NCI-H69 (cell line): ENCODE measurements at places on chromosomes 4 and X.

- no peak for DNase-seq
These were observed 26.3 kb downstream of the EFHC2 start for GRCh38 chrX:44317181-44317580.

DNA sequence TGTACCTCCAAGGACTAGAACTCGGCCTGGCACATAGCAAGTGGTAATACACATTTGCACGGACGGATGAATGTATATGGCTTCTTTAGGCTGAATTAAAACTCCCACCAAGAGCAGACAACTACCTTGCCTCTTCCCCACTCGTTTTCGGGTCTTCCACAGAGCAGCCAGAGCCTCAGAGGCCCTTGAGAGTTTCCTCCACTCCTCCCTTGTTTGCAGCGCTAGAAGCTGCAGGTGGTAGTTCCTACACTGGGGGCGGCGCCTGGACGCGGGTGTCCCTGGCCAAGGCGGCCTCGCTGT, 10.2 kb upstream of the INTU start:
- DNase-seq = no peak

- no peak for DNase-seq
These were observed 23.0 kb upstream of the HPGD start for GRCh38 chr4:174545268-174545667.

- DNase-seq = peak; percentile 68
These were observed 807 bp downstream of the PGRMC1 start for GRCh38 chrX:119236623-119237561.

DNA sequence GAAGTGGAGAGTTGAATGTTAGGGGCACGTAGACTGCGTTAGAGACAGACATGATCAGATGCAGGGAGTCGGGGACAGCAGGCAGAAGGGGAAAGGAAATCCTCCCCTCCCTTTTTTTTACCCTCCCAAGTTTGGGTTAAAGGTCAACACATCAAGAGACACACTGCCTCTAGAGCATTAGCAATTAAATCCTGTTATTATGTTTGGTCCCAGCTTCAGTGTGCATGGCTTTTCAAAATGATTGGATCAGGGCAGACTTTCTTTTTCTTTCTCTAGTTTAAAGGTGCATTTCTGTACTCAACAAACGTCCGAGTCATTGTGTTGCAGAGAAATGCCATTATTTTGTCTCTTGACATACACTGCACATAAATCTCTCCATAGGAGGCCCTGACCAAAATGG, 63.9 kb downstream of the USP26 start:
- no peak for DNase-seq

DNA sequence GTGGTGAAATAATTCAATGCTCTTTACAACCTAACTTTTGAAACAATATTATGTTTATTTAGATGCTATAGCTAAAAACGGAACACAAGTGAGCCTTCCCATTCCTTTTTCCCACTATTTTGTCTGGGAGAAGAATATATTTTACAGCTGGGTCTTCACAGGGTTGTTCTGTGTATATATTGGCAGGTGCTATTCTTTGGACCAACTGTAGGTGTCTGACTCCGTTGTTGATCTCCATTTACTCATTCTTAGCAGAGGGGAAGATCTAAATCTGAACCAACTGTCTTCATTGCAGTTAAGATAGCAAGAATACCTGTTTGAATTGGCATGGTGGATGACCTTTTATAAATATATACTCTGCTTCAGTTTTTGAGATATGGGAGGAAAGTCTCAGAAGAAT, 257.4 kb downstream of the CFAP299 start:
- peak; percentile 27 for DNase-seq

GRCh38 chrX:2523911-2524310, 23.1 kb upstream of the DHRSX start:
- no peak for DNase-seq

DNA sequence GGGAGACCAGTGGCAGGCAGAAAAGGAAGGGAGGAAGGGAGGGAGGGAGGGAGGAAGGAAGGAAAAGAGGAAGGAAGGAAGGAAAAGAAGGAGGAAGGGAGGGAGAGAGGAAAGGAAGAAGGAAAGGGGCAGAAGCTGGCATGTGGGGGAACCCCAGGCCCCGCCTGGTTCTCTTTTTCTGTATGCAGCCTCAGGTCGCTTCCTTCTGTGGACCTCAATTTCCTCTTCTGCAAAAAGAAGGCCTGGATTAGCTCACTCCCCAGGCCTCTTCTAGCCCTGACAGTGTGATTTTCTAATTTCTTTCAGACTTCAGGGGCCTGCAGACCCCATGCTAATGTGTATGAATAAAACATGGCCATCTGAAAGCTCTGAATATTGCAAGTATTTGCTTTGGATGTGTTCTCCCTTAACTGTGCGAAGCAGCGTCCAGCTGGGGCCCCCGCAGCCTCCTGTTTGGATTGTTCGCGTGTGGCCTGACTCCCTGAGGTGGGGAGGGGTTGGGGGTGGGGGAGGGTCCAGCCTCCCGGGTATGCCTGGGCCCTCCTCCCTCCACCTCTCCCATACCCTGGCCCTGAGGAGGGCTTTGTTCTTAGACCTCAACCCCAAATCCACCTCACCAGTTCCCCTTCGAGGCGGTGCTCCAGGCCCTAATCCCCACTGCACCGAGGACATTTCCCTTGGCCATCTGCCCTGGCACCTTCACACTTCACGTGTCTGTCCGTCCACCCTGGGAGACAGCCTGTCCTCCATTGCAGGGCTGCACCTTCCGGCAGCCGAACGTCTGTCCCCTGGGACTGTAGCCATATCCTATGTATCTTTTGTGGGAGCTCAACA, 199.9 kb upstream of the ATP6AP2 start:
- peak; percentile 79 for DNase-seq

DNA sequence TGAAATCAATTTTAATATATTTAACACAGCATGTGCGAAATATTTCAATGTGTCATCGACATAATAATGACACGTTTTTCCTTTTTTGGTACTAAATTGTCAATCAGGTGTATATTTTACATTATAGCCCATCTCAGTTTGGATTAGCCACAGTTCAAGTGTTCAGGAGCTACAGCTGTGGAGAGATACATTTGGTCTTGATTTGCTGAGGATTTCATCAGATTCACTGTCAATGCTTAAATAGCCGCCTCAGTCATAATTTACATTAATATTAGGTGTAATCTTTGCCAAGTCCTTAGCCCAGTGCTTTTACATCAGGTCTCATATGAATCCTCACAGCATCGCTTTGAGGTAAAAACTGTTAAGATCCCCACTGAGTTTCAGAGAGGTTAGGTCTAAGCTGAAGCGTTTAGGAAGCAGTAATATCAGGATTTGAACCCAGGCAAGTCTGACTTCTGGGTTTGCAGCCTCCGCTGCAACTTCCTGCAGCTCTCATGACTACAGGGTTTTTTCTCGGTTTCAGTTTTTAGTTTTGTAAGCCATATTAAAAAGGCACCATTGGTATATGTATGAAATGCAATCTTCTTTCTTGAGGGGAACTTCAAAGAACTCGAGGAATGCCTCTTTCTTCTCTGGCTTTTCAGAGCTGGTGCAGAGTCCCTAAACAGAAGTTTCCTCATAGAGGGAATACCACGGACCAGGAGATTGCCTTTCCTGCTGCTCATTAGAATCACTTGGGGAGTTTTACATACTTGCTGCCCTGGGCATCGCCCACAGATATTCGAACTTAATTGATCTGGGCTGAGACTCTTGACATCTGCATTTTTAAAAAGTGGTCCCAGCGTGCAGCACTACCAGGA, 6.4 kb downstream of the MTM1 start:
- no peak for DNase-seq

- DNase-seq = no peak
These were observed 79.5 kb downstream of the MAGEB5 start for GRCh38 chrX:26295425-26295824.

DNA sequence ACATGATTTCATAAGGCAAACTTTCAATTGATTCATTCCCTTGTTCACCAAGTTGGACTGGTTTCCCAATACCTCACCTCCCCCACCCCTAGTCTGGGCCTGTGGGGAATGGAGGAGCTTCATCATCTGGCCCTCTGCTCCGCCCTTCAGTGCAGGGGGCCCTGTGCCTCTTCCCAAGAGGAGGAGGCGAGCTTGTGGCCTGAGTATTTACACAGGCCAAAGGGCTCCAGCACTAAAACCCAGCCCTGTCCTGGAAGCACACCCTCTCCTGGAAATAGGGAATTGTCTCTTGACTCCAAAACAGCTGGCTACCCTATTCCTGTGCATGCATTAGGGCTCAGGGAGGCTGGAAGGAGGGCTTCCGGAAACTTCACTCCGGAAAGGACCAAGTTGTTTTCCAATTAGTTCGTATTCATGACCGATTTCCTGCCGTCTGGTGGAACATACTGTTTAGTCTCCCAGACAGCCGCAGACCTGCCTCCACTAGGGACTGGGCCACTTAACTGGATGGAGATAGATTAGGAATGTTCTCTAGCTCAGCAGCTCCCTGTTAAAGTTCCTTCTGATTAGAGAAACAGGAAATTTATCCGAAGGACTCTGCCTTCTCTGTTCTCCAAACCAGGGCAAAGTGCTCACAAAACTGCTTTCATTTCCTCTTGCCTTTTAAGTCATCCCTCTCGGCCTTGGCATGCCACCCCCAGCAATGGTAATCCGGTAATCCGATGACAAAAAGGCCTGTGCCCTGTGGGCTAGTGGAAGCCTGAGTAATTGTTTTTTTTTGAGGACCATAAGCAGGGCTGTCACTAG, 5.8 kb downstream of the SRPX2 start:
- peak; percentile 78 for DNase-seq

GRCh38 chr4:681736-682451, 7.1 kb downstream of the SLC49A3 start:
- DNase-seq = peak; percentile 87

GRCh38 chrX:151982222-151982621, 7.7 kb upstream of the GABRE start:
- no peak for DNase-seq

DNA sequence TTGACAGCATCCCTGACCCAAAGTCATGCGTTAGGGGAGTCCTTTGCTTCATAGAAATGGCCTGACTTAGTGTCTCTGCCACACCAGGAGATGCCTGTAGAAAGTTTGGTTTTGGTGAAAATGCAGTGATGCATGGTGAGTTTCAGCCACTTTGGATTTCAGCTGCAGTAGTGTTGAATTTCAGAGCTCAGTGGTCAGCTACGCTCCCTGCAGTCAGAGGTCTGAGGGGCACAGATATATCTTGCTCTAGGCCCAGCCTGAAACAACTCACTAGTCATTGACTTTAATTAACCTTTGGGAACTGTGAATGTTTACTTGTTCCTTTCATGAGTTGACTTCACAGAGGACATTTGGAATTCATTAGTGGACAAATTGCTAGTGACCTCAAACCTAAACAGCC, 17.5 kb downstream of the RBMX2 start:
- DNase-seq = no peak

DNA sequence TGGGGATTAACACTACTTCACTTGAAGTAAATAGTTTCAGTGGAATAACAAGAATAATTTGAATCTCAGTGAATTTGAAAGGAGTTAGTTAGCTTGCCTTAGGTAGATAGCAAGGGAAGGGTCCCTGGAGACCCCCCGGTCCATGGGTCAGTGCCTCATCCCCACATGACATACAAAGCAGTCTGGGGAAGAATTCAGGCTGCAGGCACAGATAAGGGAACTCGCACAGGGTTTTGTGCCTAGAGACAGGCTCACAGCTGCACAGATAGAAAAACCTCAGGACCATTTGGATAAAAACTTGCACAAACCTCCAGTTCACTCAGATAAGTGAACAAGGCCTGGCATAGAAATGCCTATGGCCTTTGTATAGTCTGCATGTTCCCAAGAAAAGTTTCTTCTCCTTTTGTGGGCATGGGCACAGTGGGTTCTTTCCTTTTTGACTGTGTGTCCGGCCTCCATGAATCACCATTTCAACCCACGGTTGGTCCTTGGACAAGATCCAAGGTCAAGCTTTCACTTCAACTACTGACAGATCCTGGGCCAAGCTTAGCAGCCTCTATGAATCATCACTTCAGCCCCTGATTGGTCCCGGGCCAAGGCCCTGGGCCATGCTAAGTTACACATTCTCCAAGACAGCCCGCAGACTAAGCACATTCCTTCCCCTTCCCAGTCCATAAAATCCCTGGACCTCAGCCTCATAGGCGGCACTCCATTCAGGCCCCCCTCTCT, 108.3 kb upstream of the KLHL4 start:
- no peak for DNase-seq

- peak; percentile 69 for DNase-seq
These were observed 381.2 kb downstream of the RAPGEF2 start for GRCh38 chr4:159483782-159484741.

DNA sequence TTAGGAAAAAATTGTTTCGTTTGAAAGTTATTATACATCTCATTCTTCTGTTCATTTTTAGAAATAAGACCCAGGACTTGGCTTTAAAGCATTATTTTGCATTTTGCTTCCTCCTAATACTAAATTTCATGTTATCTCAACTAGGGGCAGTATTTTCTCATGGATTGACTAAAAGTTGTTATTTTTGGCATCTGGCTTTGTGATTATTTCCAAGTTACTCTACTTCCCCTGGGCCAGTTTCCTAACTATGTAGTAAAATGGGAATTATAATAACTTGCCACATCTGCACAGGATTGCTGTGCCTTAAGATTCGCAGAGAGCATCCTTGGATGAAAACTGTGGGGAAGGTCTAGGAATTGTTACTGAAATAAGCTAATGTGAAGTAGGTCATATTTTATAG, 3.0 kb downstream of the RBPJ start:
- no peak for DNase-seq

GRCh38 chr4:37475087-37475486, 211.1 kb downstream of the RELL1 start:
- DNase-seq = no peak

DNA sequence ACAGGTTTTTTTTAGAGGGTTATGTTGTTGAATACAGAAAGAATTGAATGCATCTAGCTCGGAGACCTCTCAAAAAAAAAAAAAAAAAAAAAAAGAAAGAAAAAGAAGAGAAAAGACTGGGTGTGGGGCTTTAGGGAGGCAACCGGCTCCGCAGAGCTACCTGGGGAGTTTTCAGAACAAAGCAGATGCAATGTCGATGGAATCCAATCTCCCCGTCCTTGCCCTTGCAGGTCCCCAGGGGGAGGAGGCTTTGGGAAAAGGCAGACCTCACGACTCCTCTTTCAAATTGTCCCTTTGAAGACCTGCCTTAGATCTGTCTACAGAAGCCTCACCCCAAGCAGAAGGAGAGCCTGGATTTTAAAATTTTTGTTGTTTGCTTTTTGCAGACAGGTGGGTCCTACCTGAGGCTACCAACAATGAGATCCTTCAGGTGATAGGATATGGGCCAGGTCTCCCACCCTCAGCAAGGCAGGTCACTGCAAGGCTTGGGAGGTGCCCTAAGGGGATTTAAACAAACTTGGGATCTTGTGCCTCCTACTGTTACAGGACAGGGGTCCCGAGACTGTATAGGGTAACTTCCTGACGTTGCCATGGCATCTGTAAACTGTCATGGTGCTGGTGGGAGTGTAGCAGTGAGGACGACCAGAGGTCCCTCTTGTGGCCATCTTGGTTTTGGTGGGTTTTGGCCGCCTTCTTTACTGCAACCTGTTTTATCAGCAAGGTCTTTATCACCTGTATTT, 75.2 kb upstream of the PRKX start:
- peak; percentile 21 for DNase-seq

- peak; percentile 81 for DNase-seq
These were observed 13.4 kb downstream of the ARHGEF6 start for GRCh38 chrX:136767104-136767941.

- no peak for DNase-seq
These were observed 10.8 kb upstream of the HERC5 start for GRCh38 chr4:88446124-88446523.
